Transverse colon (tissue), 4 donors: ENCODE measurements at places on chromosomes 1 and 21.

GRCh38 chr1:94553931-94554330 lies 12.4 kb upstream of the F3 start:
- DNase-seq = no peak

GRCh38 chr1:15934211-15935055 lies 41.5 kb downstream of the ZBTB17 start:
- DNase-seq = no peak

DNA sequence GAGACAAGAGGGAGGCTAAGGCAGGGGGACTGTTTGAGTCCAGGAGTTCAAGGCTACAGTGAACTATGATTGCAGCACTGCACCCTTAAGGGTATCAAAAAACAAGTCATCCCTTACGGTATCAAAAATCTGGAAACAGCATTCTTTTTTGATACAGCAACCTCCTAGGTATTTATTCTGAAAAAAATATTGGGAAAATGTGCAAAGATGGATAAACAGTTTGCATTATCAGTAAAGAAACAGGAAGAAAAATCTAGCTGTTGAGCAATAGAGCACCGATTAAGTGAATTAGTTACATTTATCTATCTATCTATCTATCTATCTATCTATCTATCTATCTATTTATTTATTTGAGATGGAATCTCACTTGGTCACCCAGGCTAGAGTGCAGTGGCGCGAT lies 56.7 kb upstream of the SCAF4 start:
- no peak for DNase-seq

- no peak for DNase-seq
Measured at GRCh38 chr1:194919146-194919545, 1689.1 kb downstream of the KCNT2 start.

DNA sequence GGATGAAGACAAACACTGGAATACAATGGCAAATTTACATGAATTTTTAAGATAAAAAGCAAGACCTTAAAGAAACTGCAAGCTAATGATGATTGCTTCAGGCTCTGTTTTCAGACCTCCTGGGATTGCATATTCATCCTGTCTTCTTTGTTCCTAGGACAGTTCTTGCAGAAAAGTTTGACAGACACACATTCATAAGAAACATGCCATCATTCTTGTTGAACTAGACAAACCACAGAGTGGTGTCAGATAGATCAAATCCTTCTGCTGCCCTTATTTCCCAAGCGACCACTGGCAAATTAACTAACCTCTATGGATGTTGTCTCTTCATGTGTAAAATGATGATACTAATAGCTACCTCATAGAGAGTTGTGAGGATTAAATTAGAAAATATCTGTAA lies 181.3 kb downstream of the KCTD3 start:
- DNase-seq = no peak

DNA sequence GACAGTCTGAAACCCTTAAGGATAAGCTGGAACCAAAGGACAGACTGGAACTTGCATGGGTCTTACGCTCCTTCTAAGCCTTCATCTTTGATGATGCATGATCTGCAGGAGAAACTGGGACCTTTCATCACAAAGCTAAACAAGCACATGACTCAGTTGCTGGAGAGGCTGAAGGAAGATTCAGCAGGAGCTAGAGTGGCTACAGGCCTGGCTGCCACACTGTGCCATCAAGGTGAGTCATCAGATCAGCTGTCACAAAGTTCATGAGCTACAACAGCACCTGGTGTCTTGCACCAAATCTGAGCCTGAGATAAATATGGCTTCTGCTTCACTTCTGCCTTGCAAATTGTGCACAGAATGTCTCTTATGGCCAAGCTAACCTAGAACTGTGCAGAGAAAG lies 95.5 kb upstream of the MARK1 start:
- no peak for DNase-seq

- no peak for DNase-seq
Measured at GRCh38 chr1:46396441-46397398, 2.6 kb downstream of the FAAH start.

DNA sequence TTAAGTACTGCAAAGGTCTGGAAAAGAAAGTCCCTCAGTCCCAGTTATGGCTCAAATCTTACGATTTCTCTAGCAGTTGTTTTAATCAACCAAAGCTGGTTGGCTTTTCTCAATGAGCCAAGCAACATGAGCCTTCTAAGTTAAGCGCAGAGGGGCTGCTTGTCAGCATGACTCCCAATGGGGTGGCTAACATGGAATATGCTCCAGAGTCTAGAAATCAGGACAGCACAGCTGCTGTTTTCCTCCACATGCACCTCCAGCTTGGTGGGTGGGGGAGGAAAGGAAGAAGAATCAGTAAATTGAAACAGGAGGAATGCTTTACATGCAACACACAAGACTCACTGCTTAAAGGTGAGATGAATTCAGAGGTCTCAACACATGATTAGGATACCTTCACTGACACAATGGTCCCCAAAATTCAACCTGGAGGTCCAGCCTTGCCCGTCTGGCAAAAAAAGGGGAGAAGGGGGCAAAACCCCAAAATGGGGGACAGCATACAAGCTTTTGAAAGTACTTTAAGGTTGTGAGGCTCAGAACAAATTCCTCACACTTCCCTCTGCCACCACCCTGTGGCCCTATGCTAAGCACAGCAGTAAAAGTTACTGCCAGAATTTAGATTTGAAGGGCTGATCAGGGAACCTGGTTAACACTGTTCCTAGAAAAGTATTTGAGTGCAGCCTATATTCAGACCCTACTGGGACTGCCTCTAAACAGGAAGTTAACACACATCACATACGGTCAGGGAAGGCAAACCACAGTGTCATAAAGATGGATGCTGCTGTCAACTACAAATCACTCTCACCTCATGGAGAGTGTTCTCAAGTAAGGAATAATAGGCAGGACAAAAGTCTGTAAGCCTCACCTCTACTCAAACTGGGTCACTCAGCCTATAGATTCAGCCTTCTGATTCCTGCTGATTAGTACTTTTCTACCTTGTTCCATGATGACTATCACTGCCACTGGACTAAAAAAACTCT lies 2.6 kb downstream of the GATAD2B start:
- no peak for DNase-seq

DNA sequence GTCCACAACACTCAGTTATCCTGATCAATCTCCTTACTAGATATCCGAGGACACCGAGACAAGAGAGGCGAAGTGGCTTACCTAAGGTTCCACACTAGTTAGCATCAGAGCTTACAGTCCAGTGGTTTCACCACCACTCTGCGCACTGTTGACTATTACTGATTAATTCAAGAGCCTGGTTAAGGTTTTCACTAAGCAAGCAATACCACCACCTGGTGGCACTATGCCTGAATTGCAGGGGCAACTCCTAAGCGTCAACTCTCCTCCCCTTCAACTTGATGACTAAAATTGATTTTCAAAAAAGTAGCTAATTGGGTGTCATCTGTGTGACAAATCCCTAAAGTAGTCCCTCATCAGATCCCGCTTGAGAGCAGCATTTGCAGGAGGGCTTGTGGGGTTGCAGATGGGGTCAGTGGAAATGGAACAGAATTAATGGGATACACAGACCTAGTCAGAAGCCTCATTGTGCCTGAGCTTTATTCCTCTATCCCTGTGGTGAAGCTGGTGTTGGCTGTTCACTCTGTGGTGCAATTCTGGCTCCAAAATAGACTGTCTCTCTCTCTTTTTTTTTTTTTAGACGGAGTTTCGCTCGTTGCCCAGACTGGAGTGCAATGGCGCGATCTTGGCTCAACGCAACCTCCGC lies 9.1 kb downstream of the TTC22 start:
- DNase-seq = no peak

DNA sequence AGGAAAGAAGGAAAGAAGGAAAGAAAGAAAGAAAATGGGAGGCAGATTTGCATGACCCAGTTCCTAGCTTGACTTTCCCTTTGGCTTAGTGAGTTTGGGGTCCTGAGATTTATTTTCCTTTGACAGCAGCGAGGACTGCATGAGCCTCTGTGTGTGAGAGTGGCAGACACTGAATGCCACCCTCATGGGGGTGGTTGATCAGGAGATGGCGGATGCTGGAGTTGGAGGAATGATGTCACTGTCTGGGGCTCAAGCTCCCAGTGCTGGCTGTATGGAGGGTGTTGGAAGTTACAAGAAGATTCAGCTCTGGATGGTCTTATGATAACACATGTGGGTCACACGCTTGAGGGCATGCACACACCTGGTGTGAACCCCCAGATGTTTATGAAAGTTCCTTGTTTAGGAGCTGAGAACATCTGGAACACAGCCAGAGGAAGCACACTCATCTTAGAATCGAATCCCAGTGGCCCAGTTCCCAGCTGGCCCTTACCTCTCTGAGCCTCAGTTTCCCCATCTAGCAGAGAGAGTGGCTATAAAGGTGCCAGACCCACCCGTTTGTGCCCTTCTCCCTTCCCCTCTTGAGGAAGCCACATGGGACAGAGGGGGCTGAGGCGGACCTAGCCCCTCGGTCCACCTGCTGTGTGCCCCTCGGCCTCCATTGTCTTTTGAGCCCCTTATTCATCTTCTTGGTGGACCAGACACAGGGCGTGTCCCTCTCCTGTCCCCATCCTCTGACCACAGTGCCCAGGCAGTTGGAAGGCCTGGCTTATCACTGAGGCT lies 5.7 kb downstream of the PADI4 start:
- DNase-seq = no peak

DNA sequence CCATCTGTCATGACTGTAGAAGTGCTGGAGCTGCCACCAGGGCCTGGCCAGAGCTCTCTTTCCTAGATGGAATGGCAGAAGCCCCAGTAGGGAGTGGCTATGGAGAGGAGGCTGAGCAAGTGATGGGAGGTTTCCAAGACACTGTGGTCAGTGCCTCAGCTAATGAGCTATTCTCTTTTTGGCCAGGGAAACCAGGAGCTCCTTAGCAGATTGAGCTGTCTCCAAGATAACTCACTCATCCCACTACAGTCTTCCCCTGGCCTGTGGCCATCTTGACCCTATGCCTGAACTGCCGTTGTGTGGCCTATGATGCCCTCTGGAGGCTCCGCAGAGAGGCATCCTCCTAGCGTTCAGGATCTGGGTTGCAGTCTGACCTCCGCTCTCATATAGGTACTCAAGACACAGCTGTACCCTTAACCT lies 60.5 kb downstream of the ERI3 start:
- DNase-seq = peak; percentile 64

DNA sequence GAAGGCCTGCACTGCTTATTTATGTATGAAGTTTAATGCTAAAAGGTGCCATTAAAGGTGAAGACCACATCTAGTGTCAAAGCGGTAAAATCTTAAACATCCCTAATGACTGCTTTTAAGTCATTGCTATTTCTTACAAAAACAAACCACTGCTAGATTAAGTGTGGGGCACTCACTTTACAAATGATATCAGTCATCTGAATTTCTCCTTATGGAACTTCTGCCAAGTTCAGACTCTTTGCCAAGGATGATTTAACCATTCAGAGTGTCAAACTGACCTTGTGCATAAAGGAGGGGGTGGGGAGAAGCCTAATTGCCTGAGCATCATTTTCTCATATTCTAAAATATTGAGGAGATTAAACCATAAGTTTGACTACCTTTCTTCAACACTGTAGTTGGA lies 271.5 kb downstream of the TGFB2 start:
- DNase-seq = no peak

DNA sequence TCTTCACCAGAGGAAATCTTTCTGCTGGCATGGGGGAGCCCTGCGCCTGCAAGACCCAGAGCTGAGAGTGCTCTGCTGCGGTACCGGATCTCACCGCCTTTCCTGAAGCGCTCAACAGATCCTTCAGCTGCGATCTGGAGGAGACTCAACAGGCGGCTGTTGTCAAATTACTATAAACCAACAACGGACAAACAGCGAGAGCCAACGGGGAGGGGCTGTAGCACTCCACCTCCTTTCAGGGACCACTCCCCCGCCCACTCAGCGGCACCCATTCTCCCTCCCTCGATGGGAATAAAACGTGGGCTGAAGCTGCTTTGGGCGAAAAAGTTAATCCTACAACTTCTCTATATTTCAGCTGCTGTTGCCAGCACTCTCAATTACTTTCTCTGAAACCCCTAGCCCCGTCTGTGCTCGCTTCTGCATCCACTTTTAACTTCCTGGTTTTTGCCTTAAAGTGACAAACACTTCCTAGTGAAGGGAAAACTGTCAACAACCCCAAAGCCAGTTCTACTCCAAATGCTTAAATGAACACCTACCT lies at the start of gene FMO5:
FMO5 (minus strand) TSS at position 147 of the 538 bp plus-strand sequence. CDS start 310 bp downstream, outside the sequence.
- peak; percentile 77 for DNase-seq

DNA sequence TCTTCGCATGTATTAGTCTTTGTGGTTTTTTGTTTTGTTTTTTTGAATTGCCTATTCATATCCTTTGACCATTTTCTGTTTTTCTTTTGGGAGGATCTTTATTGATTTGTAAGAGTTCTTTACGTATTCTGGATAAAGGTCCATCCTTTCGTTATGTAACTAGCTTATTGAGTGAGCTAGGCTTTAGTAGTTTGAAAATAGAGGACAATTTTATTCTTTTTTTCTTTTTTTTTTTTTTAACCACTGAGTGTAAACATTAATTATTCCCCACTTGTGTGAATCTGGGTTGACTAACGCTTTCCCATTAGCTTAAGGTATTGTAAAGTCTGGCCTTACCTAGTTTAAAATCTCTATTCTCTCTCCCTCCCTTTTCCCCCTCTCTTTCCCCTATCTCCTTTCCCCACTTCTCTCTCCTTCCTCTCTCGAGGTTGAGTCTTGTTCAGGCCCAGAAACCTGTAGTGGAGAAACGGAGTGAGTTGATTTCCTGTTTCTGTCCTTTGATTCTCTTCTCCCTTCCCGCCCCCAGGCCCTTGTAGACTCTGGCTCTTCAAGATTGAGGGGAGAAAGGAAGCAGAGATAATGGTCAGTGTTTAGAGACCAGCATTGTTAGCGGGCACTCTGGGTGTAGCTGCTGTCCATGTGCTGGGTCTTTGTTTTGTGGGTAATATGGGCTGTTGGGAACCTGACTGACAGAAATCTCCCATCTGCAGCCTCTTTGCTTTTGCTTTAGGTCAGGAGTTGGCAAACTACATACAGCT lies 1.5 kb downstream of the MORC3 start:
- no peak for DNase-seq

DNA sequence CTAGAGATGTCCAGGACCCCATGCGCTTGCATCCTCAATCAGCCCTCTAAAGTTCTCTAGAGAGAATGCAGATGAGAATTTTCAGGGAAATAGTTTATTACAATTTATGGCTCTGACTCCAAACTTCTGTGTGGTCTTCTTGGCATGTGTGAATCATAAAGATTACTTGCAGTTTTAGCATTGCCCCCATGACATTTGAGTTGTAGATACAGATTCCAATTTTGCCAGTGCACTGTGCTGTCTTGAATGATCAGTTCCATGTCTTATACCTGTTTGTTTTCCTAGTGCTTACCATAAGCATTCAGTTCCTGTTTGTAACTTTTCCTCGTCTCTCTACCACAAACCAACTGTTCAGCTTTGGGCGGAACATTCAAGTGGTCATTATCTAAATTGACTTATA lies 4.8 kb downstream of the KRTAP21-3 start:
- no peak for DNase-seq

GRCh38 chr1:112735752-112736151 lies 20.6 kb upstream of the PPM1J start:
- DNase-seq = no peak

DNA sequence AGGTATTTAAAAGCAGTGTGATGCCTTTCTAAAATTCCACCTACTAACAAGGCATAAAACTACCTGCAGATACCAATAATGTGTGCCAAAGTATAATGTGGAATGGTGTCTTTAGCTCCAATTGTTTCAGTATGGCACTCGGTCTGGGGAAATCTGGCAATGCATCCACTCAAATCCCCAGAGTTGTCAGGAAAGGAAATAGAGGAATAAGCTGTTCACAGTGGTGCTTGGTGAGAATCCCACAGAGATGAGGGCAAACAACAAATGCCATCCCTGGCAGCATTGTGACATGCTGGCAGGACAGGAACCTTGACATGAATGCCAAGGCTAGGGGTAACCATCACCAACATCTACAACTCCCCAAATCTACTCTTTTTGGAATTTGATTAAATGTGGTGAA lies 240.7 kb downstream of the BARHL2 start:
- DNase-seq = no peak

GRCh38 chr1:204751883-204752687 lies 66.5 kb upstream of the LRRN2 start:
- DNase-seq = peak; percentile 83
